CD14-positive monocyte (primary cell): ENCODE measurements at places on chromosomes 11 and 22.

GRCh38 chr22:35661464-35661863 lies 13.2 kb downstream of the APOL6 start:
- DNase-seq = no peak

GRCh38 chr11:104695065-104695463 lies 203.2 kb downstream of the CASP12 start:
- DNase-seq = peak; percentile 7

- no peak for DNase-seq
Measured at GRCh38 chr11:15216678-15217077, 102.0 kb downstream of the INSC start.

DNA sequence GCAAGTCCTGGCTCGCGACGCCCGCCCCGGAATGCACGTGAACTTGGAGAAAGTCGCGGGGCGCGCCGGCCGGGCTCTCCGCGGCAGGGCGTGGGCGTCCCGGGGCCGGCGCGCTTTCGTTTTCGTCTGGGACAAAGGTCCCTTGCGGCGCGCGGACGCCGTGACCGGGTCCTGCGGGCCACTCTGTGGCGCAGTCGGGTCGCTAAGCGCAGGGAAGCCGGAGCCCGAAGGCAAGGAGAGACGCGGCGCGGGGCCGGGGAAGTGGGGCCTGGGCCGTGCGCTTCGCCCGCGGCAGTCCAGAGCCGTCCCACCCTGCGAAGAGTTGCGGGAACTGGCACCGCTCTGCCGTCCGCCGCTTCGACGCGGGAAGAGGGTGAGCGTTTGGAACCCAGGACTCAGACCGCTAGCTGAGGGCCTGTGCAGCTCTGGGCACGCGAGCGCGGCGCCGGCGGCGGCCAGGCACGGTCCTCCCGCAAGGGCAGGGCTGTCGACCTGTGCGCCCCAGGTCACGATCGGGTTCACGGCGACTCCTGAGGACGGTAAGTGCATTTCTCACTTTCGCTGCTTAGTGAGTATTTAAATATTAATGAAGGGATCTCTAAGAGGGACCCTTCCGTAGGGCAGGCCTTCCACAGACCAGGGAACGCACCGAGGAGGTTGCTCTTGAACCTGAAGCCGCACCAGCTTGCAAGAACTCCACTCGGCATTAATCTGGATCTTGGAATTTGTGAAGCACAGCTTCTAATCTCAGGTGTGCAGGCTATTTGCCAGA lies 78.0 kb upstream of the PPARA start:
- DNase-seq = peak; percentile 67

- no peak for DNase-seq
Measured at GRCh38 chr11:114614127-114614720, 18.6 kb upstream of the NXPE4 start.

GRCh38 chr22:17910561-17911311 lies 113.6 kb downstream of the MICAL3 start:
- no peak for DNase-seq
